Posterior cingulate gyrus (tissue), 11 donors: ENCODE measurements at places on chromosomes 16 and 17.

DNA sequence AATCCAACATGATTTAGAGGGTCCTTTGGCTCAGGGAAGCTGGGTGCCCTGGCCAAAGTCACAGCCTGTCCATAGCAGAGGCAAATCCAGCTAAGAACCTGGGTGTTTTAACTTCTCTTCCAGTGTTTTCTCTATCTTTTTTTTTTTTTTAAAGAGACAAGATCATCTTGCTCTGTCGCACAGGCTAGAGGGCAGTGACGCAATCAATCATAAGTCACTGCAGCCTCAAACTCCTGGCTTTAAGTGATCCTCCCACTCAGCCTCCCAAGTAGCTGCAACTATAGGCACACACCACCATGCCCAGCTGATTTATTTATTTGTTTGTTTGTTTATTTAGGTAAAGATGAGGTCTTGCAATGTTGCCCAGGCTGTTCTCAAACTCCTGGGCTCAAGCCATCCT lies 14.8 kb upstream of the GRIN2A start:
- DNase-seq, result no peak

DNA sequence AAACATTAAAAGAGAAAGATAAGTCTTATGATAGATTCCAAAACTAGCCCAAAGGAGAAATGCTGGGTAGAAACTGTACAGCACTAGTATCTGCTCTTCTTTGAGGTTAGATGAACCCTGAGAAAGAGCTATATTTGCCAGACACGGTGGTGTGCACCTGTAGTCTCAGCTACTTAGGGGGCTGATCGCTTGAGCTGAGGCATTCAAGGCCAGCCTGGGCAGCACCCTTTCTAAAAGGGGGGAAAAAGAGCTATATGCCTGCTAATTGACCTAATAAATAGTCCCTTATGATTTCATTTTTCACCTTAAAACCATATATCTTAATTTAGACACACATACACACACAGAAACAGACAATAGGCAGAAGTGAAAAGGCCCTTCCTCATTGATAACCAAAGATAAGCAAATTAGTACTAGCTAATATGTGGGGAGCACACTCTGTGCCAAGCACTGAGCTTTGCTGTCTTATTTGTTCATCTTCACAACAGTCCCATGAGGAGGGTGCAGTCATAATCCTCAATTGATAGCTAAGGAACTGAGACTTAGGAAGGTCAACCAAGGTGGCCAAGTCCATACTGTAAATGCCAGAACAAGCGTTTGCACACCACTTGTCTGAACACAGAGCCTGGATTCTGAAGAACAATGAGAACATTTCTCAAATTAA lies 56.6 kb upstream of the NLK start:
- no peak for DNase-seq

GRCh38 chr16:31439519-31439918 lies 3.1 kb downstream of the ZNF843 start:
- no peak for DNase-seq

DNA sequence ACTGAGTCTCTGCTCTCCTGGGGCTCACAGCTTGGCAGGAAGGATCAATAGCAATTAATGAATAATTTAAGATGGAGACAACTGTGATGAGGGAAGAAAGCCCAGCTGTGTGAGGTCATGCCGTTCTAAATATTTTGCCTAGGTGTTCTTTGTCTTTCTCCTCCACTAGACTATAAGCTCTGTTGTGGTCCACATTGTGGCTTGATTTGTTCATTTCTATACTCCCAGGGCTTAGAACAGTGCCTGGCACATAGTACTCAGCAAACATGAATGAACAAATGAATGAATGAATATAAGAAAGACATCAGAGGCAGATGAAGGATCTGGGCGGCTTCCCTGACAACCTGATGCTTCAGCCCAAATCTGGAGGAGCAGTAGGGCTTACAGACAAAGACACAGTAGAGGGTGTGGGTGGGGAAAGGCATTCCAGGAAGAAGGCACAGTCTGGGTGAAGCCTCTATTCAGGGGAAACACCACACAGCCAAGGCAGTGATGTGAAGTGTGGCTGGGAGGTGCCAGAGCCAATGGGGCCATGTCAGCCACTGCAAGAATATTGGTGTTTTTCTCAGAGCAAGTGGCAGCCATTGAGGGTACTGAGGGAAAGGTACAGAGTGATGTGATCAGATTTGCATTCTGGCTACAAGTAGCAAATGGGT lies 8.3 kb downstream of the CDH13 start:
- DNase-seq, result no peak

- DNase-seq, result no peak
These were observed 19.8 kb upstream of the SSTR5 start for GRCh38 chr16:1052721-1053120.

DNA sequence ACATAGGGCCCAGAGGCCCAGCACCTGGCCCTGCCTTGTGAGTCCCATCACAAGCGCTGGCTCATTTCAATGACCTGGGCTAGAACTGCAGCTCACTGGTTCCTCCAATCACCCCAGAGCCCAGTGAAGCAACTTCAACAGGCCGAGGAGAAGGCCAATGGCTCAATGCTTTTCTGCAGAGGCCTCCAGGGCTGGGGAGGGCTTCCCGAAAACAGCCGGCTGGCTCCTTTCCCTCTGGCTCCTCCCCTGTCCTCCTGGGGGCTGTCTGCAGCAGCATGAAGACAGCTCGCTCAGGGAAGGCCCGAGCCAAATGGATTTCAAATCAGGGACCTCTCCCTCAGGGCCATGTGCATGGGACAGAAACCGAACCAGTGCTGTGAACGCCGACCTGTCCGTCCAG lies 121.6 kb downstream of the ZNF423 start:
- no peak for DNase-seq

- DNase-seq, result peak; percentile 37
These were observed 2.6 kb upstream of the CHAD start for GRCh38 chr17:50471009-50471905.

DNA sequence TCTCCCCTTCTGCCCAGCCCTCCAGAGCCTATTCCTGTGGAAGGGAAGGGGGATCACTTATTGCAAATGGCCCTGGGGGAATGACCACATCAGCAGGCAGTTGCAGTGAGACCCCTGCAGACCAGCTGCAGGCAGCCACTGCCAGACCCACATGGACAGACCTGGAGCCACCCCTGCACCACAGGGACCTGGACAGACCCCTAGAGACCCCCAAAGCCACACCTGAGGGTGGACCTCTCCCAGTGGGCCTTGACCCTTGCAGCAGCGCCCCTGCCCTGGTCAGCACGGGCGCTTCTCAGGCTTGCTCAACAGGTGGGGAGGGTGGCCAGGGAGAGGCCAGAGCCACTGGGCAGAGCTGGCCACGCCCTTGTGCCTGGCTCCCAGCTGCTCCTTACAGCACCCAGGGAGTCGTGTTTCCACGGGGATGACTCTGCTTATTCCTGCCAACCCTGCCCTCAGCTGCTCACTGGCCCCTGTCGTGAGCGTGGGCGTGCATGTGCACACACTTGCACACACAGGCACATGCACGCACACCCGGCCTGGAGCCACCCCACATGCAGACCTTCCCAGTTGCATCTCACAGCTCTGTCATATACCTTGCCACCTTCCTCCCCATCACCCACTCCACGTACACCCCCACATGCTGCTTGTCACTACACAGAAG lies 1.3 kb upstream of the SCN4A start:
- DNase-seq, result no peak

GRCh38 chr17:34234616-34235015 lies 20.5 kb upstream of the CCL2 start:
- DNase-seq, result no peak

DNA sequence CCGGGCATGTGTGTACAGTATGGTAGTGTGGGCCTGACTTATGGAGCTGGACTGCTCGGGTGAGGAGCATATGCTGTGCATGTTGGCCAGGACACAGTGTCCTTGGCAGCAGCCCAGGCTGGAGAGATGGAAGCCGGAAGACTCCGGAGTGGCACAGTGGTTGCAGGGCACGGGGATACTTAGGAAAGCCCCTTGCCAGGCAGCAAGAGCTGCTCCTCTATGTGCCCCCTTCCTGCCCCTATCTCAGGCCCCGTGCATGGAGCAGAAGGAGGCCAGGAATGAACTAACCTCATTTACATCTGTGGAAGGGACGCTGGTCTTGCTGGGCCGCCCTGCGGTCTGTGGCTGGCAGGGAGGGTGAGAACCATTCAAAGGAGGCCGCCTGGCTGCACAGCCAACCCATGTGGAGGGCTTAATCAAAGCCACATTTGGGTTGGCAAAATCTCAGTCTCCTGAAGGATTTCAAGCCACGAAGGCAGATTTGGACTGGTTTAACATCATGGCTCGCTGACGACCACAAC lies 32.2 kb upstream of the RCVRN start:
- DNase-seq, result peak; percentile 63

DNA sequence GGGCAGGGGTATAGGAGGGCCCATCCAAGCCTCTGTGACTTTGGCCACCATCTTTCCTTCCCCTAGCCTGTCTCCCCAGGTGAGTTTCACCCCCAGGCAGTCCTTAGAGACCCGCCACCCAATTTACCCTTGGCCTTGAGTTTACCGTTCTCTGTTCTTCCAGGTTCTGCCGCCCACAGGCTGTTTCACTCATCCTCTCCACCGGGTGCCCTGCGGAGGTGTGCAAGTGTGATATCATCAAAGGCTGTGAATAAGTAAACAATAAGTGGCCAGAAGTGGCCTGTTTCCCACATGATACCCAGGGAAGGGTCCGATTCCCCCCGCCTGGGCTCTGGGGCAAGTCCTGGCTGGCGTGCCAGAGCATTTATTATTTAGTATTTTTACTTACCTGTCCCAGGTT lies 15.1 kb upstream of the TLCD3B start:
- no peak for DNase-seq

- peak; percentile 88 for DNase-seq
These were observed at the start of gene HAS3 for GRCh38 chr16:69105501-69106361. TSS of gene HAS3 (plus strand) at chr16:69105653. CDS start at chr16:69109396, 3,743 bp downstream.

DNA sequence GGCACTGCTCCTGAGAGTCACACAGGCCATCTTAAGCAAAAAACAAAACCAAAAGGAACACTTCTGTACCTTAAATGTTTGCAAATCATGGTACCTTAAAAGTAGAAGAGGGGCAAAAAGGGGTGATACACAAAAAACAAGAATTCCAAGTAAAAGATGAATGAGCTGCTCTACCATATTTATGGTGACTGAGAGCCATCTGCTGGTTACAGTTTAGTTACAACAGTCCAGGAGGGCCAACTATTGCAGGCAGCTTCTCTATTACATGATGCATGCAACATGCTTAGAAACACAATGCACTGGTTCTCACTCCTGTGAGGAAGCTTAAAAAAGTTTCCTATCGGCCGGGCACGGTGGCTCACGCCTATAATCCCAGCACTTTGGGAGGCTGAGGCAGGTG lies 53.5 kb downstream of the STX8 start:
- DNase-seq, result no peak

GRCh38 chr16:28125592-28125991 lies 62.1 kb upstream of the GSG1L start:
- DNase-seq, result no peak

DNA sequence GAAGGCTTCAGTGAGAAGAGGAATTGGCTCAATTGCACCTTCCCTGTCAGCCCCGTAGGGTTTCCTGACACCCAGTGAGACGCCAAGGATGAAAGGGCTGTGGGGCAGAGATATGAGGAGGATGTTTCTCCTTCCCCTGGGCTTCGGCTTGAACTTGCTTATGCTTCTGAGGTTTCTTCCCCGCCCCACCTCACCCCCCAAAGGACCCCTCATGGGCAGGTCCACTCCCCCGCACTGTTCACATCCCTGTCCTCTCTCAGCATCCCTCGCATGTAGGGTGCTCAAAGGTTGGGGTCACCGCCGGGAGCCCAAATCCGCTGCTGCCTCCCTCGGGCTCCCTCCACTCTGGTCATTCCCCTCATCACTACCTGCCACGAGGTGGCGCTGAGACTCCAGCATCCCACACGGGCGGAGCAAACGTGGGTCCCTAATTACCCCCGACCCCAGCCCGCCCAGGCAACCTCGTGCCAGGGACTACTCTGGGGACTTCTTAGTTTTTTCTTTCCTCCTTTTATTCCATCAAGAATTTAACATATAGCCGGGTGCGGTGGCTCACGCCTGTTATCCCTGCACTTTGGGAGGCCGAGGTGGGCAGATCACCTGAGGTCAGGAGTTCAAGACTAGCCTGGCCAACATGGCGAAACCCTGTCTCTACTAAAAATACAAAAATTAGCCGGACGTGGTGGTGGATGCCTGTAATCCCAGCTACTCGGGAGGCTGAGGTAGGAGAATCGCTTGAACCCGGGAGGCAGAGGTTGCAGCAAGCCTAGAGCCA lies 3.3 kb upstream of the TRARG1 start:
- DNase-seq, result peak; percentile 90

- DNase-seq, result peak; percentile 72
These were observed 85.9 kb downstream of the TBC1D16 start for GRCh38 chr17:79949656-79950209.

- no peak for DNase-seq
These were observed 16.0 kb upstream of the RAP1GAP2 start for GRCh38 chr17:2780256-2780655.

DNA sequence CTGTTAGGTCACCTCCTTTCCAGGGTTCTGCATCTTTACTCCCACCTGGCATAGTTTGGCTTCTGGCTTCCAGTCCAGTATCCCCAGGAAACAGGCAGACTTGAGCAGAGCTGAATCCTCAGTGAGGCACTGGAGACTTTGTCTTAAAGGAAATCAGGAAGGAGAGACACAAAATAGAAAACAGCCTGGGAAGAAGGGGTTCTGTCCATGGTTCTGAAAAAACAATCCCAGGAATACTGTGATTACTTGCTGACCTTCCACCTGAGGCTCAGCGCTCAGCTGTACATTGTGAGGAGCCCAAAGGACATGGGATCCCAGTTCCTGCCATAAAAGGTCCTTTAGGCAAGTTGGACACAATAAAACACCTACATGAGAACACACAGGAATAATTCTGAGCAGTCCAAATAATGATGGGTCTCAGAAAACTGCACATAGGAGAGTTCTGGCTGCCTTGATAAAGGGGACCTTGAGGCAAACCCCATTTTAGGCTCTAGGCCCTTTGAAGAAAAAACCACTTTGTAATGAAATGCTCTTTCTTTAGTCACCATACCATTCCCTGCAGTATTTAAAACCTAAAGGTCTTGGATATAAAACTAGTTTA lies 81.4 kb upstream of the CRHR1 start:
- no peak for DNase-seq

- no peak for DNase-seq
These were observed 15.3 kb upstream of the SEC14L1 start for GRCh38 chr17:77125432-77125901.

DNA sequence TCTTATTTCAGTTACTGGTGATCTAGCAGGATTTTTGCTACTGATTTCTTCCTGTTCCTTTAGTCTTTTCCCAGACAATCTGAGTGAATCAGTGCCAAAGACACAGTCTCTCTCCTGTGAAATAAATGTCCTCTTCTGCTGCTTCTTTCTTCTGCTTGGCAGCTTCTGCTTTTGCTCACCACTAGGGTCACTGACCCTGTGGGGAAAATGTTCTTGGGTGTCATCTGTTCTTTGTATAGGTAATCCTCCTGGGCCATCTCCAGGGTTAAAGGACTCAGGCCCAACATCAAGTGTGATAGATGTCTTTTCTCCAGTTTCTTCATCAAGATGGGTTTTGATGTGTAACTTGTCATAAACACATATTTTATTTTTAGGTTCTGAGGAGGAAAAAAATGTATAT lies 5.2 kb downstream of the PALB2 start:
- DNase-seq, result no peak

- DNase-seq, result no peak
These were observed 80.8 kb downstream of the GAS7 start for GRCh38 chr17:10117581-10118001.

- no peak for DNase-seq
These were observed 103.1 kb downstream of the RPTOR start for GRCh38 chr17:80647746-80648145.
